Small intestine (tissue), 16 donors: ENCODE measurements at places on chromosomes 3 and 15.

- DNase-seq = no peak
Observed at GRCh38 chr3:120642368-120642948, 39.6 kb downstream of the HGD start.

- no peak for DNase-seq
Observed at GRCh38 chr3:141875893-141876380, 506 bp upstream of the ATP1B3 start.

- no peak for DNase-seq
Observed at GRCh38 chr15:40157778-40158447, 3.0 kb upstream of the BUB1B start.

GRCh38 chr3:150331978-150332568, 76.0 kb upstream of the TSC22D2 start:
- no peak for DNase-seq
